Stimulated activated CD4-positive, alpha-beta T cell treated with anti-CD3 and anti-CD28 coated beads, Interleukin-1b, Interleukin-23, amount 100 ng/mL, for 4 hours (primary cell): ENCODE measurements at places on chromosomes 5 and 9.

GRCh38 chr9:77892171-77892570 is 139.4 kb downstream of the GNAQ start:
- no peak for DNase-seq

GRCh38 chr9:109082091-109082620 is 37.6 kb downstream of the TMEM245 start:
- no peak for DNase-seq

- DNase-seq = no peak
Measured at GRCh38 chr5:78041805-78042204, 252.7 kb downstream of the AP3B1 start.

- DNase-seq = no peak
Measured at GRCh38 chr9:137017791-137018497, 10.1 kb downstream of the ABCA2 start.

DNA sequence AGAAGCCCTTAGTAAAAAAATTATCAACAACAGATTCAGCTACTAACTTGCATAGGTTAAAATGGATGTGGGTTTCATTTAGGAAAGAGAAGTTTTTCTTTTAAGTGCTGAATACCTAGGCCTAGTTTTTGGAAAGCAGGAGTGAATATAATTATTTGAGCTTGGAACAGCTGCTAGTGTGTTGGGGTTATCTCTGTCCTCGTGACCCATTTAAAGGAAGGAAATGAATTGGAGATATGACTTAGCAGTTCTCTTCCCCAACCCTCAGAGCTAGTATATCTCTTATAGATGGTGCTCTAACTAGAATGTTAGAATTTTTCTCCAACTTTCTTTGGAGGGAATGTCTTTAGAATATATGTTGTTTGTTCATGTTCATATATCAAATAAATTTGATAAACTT is 38.6 kb downstream of the ZNF366 start:
- DNase-seq = no peak

GRCh38 chr9:128257907-128258306 is 17.9 kb downstream of the GOLGA2 start:
- DNase-seq = no peak
